IMR-90 (cell line): ENCODE measurements at places on chromosomes 5 and 9. TPM values are rescaled to one million over a fixed set of nuclear protein-coding genes. Genes with fewer than 3 reads are reported as not detected.

The TENT4A gene
- polyA plus RNA-seq: 17.2 and 19.8 TPM in 2 replicates

The RALGPS1 gene
- 1.5 and 2.8 TPM in 2 replicates for polyA plus RNA-seq

The ERGIC1 gene
- polyA plus RNA-seq: 185 and 192 TPM in 2 replicates

The HAVCR1 gene
- polyA plus RNA-seq: not detected in 2 replicates

The C5orf58 gene
- not detected in 2 replicates for polyA plus RNA-seq

The ALDH7A1 gene
- polyA plus RNA-seq: 54.9 and 62.2 TPM in 2 replicates

The SLC46A2 gene
- polyA plus RNA-seq: not detected in 2 replicates

The HTR1A gene
- polyA plus RNA-seq: not detected in 2 replicates

The NPR3 gene
- 23.2 and 24.6 TPM in 2 replicates for polyA plus RNA-seq

The ROR2 gene
- polyA plus RNA-seq: 3.5 and 4.8 TPM in 2 replicates

The ANKRD18A gene
- polyA plus RNA-seq: not detected in 2 replicates

The PCDHB10 gene
- 0.19 and 0.22 TPM in 2 replicates for polyA plus RNA-seq

The RARS1 gene
- 71.2 and 80.4 TPM in 2 replicates for polyA plus RNA-seq

The NDFIP1 gene
- 10.7 and 15.4 TPM in 2 replicates for polyA plus RNA-seq

GRCh38 chr5:154881986-154882385 lies 23.6 kb downstream of the CNOT8 start:
- DNase-seq: no peak

DNA sequence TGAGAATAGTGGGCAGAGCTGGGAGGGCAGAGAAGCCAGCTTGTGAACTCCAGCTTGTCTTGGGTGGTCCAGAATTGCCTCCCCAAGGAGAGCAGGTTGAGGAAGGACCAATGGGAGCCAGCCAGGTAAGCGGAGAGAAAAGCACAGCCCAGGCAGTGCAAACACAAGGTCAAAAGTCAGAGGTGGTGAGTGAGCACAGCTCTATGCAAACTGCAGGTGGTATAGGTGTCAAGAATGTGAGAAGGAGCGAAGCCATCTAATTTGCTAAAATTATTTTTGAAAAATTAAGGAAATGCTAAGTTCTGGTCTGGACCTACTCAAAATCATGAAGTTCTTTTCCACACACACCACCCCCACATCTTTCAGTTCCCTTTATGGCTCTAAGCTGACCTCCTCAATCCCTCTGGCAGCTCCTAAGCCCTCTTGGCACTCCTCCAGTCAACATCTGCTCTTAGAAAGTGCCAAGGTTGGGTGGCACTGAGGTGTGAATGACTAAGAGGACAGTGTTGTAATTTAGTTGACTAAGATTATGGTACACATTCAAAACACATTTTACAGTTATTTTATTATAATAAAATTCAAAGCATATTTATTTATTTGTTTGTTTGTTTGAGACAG lies 6.6 kb upstream of the OTULINL start:
- DNase-seq: no peak

- peak; percentile 71 for DNase-seq
These were observed 7.9 kb downstream of the PDE6A start for GRCh38 chr5:149936700-149937091.

GRCh38 chr5:9156282-9156681 lies 389.6 kb downstream of the SEMA5A start:
- DNase-seq: peak; percentile 83

- no peak for DNase-seq
These were observed 35.6 kb upstream of the ADRA1B start for GRCh38 chr5:159880676-159881075.

GRCh38 chr9:129201289-129201688 lies 23.2 kb upstream of the IER5L start:
- DNase-seq: no peak

- no peak for DNase-seq
These were observed 9.1 kb upstream of the ZNF608 start for GRCh38 chr5:124755565-124755964.

DNA sequence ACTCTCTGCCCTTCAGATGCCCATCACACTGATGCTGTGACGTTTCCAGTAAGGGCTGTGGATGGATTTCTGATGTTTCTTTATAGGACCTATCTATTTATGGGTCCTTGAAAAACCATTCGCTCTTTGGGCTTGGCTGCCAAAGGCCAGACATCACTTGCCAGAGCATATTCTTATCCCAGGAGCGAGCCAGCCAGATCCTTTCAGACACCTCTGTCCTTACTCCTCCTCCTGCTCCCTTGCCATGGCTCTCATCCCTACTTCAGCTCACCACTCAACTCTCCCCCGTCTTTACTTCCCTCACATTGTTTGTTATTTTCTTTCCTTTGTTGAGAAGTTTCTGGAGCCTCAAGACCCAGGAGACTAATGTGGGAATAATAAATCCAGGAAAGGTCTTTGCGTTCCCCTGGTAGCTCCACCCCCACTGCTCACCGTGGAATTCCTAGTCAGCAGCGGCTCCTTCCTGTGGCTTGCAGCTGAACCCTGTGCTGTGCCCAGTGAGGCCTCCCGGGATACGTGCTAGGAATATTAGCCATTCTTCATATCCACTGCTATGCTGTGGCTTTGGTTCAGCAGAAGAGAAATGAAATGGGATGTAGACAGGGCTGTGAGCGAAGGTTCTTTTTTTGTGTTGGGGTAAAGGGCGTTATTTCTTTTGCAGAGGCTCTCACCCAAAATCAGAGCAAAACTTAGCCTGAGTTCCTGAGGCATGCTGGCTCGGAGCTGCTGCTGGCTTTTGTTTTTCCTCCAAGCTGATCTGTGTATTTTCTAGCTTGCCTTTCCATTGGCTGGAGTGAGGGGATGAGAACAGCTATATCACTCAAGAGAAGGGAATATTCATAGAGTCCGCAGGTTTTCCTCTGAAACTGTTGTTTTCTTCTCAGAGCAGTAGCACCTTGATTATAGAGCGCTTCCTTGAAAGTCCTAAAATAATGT lies 171.1 kb downstream of the SAXO1 start:
- DNase-seq: peak; percentile 44

DNA sequence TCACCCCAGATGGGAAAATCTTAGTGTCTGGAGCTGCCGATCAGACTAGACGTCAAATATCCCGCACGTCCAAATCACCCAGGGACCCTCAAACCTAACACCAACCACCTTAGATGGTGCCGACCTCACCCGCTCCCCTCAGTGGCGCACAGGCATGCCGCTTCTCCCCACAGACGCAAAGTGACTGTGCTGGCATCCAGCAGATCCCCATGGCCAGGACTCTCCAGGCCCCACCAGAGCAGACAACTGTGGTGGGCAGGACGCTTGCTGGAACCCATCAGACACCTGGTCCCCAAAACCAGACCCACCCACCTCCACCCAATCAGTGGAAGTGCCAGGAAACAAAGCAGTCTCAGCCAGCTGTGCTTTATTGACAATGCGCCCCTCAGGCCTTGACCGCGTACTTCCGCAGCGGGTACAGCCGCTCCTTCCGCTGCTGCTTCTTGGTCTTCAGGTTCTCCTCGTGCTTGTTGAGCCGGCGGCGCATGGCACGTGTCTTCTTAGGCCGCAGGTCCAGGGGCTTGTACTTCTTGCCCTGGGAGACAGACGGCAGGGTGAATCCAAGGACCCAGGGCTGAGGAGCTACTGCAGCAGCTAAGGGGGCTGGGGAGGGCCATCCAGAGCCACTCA lies 4.1 kb downstream of the RPL35 start:
- no peak for DNase-seq

- DNase-seq: peak; percentile 37
These were observed 247.6 kb upstream of the FBXL7 start for GRCh38 chr5:15252331-15252730.

GRCh38 chr5:54745599-54745998 lies 228.0 kb downstream of the SNX18 start:
- no peak for DNase-seq

DNA sequence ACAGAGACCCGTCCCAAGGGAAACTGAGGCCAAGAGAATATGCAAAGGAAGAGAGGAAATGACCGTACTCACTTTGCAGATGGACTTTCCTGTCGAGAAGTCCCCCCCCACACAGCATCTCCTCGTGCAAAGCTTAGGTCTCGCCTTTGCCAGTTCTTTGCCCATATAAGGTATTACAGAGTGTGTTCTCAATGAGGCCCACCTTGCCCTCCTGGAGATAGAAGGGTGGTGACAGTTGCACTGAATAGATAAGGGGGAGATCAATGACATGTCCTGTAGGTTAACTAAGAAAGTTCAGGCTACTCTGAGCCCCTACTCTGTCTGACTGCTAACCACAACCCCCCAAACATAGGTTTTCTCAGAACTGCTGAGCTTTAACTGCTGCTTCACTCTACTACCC lies 68.2 kb upstream of the SPTLC1 start:
- no peak for DNase-seq

- DNase-seq: no peak
These were observed 29.6 kb upstream of the BOD1 start for GRCh38 chr5:173645890-173646574.

DNA sequence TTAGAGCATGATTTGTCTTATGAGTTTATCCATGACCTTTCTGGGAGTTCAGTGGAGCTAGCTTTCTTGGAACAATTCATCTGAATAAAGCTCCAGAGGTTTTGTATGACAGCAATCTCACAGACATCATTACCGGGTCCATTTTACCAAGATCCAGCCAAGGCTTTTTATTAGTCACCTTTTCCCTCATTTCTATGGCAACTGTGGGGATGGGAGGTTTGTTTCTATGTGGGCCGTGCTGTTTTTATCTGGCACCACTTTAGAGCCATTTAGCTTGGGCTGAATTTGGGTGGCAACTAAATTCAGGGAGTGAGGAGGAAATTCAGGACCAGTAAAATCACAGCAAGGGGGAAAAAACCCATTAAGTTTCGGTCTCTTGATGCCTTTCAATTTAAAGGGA lies 245.7 kb downstream of the NSG2 start:
- DNase-seq: no peak

- no peak for DNase-seq
These were observed 21.6 kb upstream of the ANGPTL2 start for GRCh38 chr9:127143920-127144465.

- no peak for DNase-seq
These were observed 60.1 kb upstream of the NMUR2 start for GRCh38 chr5:152465140-152465539.

DNA sequence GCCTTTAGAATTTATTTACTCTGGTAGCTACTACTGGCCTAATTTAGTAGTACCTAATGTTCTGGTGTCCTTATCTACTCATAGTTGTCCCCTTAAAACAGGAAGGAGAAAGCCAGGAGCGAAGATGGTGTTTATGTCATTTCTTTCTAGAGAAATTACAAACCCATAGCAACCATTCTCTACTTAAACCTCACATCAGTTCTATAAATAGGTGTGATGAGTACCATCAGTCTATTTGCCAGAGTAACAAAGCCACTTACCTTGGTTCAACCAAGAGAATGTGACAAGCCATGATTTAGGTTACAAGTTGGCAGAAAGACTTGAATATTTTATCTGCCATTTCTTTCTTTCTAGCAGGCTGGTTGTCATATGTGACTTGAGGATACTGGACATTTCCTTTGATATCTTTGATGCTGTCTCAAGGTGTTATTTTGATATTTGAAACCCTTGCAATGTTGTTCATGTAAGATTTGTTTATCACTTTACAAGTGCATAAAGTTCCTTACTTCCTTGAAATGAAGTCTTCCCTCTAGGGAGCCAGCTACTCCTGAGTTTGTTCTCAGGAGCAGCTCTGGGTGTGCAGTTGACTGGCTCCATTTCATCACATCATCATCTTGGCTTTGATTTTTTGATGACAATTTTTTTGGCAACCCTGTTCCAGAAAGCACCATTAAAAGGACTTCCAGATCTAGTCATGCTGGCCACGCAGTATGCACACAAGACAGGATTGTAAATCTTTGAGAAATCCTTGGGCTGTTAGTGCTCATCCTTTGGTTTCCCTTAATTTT lies 286.8 kb downstream of the ARHGAP26 start:
- no peak for DNase-seq
